Head of caudate nucleus (tissue), 42 donors: ENCODE measurements at places on chromosomes 5 and 9.

DNA sequence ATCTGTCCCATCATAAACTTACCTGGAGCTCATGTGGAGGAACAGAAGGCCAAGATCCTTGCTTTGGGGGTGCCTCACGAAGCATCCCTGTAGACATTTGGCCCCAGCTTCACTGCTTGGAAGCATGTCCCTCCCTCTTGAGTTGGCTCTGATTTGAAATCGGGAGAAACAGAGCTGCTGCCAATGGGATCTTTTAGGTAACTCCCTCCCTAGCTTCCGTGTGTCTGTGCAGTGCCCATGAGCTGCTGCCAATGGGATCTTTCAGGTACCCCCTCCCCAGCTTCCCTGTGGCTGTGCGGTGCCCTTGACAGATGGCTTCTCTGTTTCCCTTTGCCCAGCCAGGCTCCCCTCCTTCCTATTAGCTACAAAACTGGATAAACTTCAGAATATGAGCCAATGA, 178.0 kb downstream of the NR3C1 start:
- DNase-seq, result no peak

DNA sequence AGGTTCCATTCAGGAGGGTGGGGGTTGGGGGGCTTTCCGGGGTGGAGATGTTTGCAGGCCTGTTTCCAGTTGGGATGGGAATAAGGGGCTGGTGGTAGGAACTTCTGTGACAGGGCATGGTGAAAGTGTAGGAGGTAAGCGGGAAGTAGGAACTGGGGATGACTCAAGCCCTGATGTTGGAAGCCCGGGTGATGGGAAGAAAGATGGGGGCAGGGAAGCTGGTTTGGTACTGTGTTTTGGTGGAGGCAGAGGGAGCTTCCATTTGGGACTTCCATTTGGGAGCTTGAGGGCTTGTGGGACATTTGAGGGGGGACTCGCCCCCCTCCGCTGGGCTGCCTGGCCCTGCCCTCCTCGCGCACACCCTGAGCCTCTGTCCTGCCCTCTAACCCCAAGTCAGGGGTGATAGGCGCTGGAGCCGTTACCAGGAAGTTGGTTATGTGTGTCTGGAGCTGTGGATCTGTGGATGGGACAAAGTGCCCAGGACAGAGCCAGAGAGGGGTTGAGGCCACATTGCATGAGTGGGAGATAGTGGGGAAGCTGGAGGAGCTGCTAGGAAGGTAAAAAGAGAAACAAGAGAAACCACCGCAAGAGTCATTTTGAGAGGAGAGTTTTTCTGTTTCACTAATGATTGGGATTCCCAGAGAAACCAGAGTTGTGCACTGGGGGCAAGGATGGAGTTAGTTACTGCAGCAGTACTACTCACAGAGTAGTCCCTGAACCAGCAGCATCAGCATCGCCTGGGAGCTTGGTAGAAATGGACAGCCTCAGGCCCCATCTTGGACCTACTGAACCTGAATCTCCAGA, 6.6 kb downstream of the RGS14 start:
- peak; percentile 63 for DNase-seq

DNA sequence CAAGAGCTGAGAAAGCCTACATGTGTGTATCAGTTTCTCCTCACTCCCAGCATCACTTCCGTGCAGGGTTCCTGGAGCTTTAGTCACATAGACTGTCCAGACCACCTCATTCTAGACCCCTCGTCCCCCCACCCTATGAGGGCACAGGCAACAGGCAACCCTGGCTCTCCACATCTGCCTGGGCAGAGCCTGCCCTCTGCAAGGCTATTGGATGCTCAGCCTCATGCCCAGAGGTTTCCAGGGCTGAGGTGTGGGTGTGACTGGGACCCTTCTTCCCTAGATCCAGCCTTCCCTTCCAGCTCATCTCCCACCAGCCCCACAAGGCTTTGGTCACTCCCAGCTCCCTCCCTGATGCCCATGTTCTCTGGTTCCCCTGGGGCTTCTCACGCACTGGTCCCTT, 161.4 kb downstream of the PAX5 start:
- no peak for DNase-seq

GRCh38 chr5:141598391-141599345, 20.1 kb downstream of the DIAPH1 start:
- DNase-seq, result no peak

GRCh38 chr5:136661026-136661425, 295.7 kb upstream of the TRPC7 start:
- DNase-seq, result no peak

DNA sequence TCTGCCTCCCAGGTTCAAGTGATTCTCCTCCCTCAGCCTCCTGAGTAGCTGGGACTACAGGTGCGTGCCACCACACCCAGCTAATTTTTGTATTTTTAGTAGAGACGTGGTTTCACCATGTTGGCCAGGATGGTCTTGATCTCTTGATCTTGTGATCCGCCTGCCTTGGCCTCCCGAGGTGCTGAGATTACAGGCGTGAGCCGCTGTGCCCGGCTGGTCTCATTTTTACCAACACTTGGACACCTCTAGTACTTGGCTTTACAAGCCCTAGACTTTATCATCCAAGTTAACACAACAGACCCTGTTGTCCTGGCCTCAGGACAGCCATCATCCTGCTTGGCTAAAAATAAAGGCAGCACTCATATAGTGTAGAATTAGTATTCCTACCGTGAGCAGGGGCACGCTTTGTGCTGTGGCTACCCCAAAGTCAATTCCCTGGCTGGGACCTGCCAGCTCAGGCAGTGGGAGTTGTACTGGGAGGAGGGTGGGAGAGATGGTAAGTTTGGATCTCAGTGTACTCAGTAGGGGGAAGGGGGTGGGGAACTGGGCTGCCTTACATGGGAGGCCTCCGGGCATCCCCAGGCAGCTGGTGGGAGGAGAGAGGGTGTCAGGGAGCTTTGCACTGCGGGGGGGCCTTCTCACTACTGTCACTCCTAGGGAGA, 6.6 kb downstream of the PDZD2 start:
- peak; percentile 34 for DNase-seq

DNA sequence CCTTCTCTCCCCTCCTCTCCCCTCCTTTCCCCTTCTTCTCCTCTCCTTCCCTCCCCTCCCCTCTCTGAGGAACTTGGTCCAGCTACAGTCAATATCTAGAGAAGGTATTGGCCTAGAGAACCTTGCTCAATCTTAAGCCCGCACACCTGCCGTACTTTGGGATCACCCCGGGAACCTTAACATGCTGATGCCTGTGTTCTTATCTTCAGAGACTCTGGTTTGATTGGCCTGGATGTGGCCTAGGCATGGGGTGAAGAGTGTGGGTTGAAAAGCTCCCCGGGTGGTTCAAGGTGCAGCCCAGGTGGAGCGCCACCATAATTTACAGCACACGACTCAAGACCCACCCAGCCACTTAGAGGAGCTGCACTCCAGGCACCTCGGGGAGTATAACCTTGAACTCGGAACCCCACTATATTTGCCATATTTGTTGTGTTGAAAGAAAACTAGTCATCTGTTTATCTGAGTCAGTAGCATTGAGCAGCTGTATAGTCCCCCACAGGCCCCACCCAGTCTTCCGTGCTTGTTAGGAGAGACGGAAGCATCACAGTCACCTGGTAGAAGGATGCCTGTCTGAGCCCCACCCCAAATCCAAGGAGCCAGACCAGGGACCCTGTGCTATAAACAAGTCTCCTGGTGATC, 14.4 kb upstream of the PHF19 start:
- DNase-seq, result no peak

GRCh38 chr5:81017320-81017719, 57.2 kb downstream of the RASGRF2 start:
- DNase-seq, result no peak

GRCh38 chr5:161230221-161230620, 316.3 kb downstream of the GABRB2 start:
- no peak for DNase-seq

DNA sequence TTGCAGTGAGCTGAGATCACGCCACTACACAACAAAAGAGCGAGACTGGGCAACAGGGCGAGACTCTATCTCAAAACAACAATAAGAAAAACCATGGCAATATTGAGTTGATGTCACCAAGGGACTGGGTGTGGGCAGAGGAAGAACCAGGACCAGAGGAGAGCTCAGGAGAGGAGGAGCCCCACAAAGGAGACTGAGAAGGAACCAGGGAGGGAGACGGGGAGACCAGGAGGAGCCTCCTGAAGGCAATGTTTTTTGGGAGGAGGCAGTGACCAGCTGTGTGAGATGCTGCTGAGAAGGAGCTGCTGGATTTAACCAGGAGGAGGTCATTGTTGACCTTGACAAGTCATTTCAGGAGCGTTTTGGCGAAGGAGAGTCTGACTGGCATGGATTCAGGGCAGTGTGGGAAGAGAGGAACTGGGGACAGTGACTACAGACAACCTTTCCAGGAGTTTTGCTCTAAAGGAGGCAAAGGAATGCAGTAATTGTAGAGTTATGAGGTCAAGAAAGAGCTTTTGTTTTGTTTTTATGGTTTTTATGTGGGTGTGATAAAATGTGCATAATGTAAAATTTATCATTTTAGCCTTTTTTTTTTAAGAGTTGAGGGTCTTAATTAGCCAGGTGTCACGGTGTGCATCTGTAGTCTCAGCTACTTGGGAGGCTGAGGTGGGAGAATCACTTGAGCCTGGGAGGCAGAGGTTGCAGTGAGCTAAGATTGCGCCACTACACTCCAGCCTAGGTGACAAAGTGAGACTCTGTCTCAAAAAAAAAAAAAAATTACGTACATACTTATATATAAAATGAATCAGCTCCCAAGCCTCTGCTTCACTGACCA, 17.9 kb downstream of the TRUB2 start:
- no peak for DNase-seq

DNA sequence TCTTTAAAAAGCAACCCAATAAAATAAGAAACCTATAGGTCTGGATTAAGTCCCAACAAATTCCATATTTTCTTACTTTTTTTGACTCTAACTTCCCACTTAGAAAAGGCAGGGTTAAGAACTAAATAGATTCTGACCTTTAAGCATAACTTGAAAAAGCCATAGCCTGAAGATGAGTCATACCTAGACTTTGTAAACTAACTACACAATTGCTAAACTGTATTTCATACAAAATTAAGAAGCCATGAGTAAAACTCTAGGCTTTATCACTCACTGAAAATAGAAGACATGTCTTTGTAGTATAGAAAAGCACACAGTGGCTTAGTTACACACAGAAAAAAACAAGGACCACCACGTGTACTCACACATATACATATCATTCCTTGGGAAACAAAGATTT, 51.5 kb downstream of the MLLT3 start:
- no peak for DNase-seq

DNA sequence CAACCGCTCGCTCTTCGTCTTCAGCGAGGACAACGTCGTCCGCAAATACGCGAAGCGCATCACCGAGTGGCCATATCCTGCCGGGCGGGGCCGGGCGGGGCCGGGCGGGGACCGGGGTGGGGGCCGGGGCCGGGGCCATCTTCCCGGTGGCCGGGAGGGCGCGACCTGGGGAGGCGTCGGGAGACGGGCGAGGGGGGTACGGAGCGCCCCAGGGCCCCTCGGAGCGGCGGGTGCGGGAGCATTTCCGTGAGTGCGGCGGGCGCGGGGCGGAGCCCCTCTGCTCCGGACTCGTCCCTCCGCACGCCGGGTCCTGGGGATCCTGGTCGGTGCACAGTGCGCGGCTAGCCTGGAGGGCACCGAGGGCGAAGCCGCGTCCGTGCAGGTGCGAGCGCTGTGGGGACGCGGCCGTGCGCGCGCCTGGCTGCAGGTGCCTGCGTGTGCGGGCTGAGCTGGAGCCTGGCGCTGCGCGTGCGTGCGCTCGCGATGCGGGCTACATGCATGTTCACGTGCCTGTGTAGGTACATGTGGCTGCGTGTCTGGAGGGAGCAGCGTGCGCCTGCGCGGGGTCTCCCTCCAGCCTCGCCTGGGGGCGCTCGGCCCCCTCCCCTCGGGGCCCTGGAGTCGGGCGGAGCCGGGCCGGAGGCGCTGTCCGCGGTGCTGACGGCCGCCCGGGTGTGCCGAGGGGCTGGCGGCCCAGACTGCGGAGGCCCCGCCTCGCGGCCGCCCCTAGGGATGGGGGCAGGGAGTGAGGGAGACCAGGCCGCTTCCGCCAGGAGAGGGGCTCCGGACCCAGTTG, 762 bp downstream of the CACNA1B start:
- DNase-seq, result peak; percentile 70

DNA sequence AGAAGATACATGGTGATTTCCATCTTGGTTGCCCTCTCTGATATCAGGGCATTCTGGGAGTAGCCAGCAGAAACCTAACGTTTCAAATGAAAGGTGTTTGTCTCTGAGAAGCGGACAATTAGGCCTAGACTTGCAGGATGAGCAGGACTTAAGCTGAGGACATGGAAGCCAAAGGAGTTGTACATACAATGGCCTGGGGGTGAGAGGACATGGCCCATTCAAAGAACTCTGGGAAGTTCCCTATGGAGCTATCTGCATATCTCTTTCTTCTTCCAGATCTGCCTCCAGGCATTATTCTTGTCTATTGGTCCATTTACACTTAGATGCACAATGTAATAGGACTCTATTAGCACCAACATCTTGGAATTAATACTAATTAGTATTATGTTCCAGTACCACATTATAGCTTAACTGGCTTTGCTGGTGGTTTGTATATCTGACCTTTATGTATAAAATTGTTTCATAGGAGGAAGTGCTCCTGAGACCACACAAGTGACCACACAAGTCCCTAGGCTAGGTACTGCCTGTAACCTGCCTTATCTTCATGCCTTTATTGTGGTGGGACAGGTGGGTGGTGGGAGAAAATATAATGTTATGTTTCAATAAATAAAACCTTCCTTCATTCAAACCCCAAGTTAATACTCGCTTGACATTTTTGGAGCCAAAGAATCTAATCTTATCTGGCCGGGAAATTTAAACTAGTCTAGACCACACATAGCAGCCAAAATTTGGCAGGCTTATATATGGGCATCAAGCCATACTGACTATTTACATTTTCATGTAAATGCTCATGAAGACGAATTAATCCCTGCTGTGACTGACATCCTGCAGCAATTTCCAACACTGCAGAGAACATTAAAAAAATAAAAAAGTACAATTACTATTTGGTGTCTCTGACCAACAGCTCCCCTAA, 52.1 kb upstream of the EQTN start:
- no peak for DNase-seq

- no peak for DNase-seq
These were observed 716.0 kb upstream of the CHD1 start for GRCh38 chr5:99644822-99645221.

DNA sequence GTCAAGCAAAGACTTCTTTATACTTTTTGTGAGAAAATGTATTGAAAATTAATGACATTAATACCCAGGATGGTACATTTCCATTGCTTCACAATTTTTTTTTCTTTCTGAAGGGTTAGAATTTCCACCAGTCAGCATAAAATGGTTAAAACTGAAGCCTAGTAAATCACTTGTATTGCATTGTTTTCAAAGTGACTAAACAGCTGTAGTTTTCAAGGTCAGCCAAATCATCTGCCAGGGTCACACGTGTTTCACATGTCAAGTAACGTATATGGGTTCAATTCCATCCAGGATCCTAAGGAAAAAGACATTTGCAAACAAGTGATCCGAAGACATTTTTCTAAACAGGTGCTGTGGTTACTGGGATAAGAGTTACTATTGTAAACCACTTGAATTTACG, 574.2 kb downstream of the RAB3C start:
- no peak for DNase-seq
